ENCODE measurements at places on chromosomes 16 and 17.

DNA sequence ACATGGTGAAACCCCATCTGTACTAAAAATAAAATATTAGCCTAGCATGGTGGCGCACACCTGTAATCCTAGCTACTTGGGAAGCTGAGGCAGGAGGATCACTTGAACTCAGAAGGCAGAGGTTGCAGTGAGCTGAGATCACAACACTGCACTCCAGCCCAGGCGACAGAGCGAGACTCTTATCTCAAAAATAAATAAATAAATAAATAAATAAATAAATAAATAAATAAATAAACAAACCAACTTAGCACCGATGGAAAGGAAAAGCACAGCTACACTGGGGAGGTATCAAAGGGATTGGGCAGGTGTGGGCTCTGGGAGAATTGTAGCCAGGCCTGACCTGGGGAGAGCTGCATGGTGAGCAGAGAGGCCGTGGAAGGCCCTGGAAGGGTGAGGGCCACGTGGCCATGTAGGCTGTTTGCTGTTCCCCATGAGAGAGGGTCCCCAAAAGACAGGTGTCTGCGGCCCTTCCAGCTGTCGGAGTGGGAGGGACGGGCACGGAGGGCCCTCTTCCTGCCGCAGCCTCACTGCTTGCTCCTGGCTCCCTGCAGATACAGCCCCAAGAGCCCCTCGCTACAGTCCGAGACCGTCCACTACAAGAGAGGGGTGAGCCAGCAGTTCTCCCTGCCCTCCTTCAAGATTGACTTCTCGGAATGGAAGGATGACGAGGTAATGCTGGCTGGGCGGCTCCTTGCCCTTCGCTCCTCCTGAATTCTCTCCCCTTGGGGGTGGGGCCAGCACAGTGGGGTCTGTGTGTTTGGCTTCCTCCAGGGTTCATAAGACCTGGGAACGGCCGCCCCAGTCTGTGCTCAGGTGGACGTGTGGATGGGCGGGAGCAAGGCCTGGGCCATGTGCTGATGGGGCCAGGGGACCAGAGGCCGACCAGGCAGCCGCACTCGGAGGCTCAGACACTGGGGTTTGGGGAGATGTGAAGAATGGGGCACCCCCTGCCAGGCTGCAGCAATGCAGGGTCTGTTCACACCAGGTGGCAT is 32.4 kb downstream of the MGRN1 start:
- DNase-seq: no peak

DNA sequence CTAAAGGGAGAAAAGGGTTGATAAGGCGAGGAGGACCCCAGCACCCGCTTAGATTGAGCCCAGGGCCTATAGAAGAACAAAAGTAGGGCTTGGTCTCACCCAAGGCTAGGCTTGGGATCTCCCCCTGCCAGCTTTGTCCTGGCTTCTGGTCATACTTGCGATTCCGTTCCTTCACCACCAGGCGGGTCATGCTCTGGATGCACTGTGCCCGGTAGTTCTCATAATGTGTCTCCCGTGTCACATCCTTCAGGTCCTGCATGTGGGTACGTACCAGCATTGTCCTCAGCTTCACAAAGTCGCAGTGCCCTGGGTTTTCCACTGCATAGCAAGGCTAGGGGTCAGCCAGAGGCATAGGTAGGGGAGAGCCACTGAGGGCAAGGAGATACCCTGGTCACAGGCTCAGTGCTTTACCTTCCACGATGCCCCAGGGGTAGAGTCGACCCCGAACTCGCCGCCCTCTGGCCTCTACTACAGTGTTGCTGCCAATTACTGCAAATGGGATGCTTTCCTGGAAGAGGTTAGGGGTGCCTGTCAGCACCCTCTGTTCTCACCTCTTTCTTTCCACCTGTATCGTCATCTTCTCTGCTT is 6.5 kb upstream of the MTMR4 start:
- DNase-seq: peak; percentile 46

DNA sequence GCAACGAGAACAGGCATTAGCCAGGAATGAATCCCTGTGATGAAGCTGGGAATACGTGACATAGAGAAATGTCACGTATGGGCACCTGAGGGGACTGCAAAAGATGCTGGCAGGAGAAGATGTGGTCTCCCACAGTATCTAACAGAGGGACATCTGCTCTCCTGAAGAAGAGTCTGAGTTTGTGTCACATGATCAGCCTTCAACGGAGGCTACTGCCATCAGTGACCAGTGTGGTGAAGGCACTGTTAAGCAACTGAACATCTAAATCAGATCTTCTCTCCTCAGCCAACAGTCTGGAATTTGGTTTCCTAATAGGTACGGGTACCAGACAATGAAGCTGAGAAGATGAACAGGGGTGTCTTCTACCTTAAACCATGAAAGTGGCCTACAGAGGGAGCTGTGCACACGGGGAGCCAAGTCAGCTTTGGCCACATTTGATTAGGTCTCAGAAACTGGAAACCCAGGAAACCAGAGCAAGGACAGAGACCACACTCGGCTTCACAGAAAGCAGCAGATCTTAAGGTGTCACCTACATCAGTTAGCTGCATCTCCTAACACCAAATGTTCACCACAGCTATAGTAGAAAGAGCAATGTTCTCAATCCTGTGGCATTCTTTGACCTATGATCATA is 41.8 kb downstream of the BRD7 start:
- DNase-seq: peak; percentile 35

DNA sequence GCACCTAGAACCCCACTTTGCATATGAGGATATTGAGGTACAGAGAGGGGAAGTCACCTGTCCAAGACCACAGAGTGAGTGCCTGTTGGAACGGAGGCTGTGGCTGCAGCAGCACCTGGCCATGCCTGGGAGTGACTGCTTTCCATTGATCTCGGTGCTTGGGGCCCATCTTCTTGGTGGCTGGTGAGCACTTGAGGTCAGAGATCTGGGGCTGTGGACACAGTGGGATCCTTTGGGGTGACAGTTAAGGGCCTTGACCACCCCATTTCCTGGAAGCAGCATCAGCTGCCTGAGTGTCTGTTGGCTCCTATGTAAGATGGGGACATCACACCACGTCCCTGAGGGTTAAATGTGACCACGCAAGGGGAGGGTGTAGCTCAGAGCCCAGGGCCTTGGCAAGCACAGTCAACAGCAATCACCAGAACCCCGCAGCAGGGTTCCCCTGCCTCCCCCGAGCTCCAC is 111.7 kb downstream of the IRF8 start:
- no peak for DNase-seq

DNA sequence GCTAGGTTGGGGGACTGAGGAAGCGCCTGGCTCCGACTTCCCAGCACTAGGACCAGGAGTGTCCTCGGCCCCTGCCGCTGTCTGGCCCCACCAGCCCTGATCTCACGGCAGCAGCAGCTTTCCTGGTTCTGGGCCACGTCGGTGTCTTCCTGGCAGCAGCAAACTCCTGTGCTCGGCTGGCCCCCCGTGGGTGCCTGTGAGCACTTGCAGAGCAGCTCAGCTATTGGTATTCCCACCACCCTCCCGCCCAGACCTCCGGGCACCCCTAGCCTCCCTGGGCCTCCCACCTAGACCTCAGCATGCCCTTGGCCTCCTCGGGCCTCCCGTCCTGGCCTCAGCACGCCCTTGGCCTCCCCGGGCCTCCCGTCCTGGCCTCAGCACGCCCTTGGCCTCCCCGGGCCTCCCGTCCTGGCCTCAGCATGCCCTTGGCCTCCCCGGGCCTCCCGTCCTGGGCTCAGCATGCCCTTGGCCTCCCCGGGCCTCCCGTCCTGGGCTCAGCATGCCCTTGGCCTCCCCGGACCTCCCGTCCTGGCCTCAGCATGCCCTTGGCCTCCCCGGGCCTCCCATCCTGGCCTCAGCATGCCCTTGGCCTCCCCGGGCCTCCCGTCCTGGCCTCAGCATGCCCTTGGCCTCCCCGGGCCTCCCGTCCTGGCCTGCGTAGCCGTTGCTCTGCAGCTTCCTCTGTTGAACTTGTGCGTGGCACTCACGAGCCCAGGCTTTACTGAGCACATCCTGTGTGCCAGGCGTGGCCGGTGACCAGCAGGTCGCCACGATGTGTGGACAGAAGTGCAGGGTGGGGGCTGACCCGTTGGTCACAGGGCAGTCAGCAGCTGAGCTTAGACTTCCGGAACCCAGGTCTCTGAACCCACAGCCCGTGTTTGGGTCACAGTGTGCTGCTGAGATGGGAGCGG is 51.8 kb upstream of the ACSF3 start:
- no peak for DNase-seq

DNA sequence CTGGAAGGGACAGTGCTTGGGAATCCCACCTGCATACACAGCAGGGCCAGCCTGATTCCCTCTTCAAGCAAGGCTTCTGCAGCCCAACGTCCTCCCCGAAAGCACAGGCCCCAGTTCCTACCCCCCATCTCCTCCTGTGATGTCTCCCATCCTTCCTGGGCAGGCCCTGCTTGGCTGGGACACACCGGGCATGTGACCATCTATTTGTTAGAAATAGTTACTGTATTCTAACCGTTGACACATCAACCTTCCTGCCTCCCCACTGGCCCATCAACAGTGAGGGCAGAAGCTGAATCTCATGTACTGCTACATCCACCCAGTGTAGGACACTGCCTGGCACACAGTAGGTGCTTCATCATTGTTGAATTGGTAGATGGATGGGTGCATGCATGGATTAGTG is 10.7 kb downstream of the PRR29 start:
- no peak for DNase-seq

DNA sequence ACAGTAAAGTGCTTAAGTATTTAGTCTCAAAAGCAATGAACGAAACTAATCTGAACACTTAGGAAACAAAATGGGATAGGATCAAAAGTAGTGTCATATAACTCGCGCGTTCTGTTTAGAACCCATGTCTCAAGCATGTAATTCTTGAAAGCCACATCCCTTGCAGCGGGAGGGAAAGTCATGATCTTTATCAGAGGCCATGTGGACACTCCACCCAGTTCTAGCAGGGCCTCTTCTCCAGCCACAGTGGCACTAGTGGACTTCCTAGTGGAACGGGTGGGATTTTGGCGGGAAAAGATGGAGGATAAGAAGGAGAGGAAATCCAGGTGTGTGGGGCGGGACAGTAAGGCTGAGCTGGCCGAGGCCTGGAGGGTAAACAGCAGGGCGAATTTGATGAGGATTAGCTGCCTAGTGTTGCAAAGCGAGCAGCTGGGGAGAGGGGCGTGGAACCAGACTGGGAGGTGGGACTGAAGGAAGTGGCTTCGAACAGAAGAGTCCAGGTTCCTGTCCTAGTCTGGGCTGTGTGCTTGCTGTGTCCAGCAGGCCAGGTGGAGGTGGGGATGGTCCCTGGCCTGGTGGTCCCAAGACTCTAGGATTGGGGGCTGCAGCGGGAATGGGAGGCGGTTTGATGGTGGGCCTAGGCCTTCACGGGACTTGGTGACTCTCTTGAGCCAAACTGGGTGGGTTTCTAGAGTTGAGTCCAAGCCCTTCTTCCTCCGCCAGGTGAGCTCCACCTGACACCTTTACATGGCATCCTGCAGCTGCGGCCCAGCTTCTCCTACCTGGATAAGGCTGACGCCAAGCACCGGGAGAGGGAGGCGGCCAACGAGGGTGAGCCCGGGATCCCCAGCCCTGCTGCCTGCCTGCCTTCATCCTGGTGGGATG is 15.9 kb downstream of the POLR3E start:
- DNase-seq: no peak

GRCh38 chr16:66509576-66509975 is 40.3 kb downstream of the TK2 start:
- no peak for DNase-seq

DNA sequence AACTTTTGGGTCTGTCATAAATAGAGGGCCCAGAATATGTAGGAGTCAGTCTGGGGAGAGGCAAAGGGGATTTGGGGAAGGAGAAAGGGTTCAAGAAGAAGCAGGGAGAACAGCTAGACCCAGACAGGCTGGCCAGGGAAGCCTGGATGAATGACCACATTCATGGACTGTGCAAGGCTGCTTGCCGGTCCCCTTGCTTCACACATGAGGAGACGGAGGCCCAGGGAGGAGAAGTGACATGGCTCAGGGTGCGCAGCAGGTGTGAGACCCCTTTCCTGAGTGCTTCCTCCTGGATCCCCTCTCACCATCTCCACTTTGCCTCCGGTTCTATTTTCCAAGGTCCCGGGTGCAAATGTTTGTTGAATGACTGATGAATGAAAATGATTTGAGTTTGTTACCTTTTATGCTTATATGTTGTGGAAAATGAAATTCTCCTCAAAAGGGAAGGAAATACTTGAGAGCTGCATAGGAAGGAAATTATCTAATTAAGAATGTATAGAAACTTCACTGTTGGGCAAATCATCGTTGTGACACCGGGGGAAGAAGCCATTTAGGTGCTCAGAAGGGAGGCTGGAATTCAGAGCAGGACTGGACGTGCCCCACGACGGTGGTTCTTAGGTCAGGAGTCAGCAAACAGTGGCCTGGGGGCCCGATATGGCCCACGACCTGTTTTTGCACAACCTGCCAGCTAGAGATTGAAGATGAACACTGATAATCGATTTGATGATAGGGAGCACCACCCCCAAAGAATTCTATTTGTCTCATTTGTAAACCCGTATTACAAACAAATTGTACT is 559 bp downstream of the ITGAM start:
- DNase-seq: no peak

GRCh38 chr16:89613231-89613953 is at the start of gene DPEP1:
TSS of gene DPEP1 (plus strand) at chr16:89613642. CDS start at chr16:89630411, 16,769 bp downstream.
- DNase-seq: peak; percentile 27

DNA sequence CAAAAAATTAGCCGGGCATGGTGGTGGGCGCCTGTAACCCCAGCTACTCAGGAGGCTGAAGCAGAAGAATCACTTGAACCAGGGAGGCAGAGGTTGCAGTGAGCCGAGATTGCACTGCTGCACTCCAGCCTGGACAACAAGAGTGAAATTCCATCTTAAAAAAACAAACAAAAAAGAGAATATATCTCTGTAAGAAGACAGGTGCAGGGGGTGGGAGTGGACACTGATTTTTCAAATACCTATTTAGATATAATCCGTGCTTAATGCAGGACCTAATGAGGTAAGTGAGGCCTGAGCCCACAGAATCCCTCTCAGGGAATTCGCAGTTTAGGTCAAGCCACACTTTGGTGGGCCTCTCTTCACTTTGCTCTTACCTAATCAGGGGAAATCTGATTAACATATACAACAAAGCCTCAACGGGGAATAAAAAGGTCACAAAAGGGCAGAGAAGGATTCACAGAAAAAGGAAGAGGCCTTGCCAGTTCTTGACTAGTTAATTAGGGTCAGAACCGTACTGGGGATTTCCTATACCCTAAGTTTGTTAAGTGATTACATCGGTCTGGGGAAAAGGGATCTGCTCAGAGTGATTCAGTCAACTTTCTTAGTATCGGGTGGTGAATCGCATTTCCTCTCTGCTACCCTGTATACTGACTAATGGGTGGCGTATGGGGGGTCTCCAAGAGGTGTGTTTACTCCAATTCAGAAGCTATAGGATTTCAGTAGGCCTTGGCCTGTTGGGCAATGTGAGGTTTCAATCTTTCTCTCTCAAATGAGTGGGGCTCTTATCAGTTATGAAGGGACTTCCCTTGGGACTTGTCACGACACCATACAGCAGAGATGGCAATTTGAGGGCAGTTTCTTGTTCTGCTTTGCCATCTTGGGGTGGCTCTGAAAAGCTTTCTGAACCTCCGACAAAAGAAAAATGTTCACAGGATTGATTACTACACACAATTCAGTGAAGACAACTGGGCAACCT is 1.9 kb upstream of the NFAT5 start:
- DNase-seq: peak; percentile 47
